NCI-H774 (cell line): ENCODE measurements at places on chromosomes 3 and 15.

- no peak for DNase-seq
Measured at GRCh38 chr3:30539772-30540171, 66.6 kb upstream of the TGFBR2 start.

- DNase-seq, result no peak
Measured at GRCh38 chr3:66014056-66014455, 24.7 kb downstream of the MAGI1 start.

- DNase-seq, result no peak
Measured at GRCh38 chr15:65660927-65661326, 39.2 kb downstream of the SLC24A1 start.

- no peak for DNase-seq
Measured at GRCh38 chr3:171801738-171802589, 8.3 kb downstream of the PLD1 start.

- no peak for DNase-seq
Measured at GRCh38 chr3:1346386-1346785, 253.6 kb downstream of the CNTN6 start.
